Effector CD8-positive, alpha-beta T cell (primary cell): ENCODE measurements at places on chromosomes 12 and 14.

- DNase-seq: no peak
Measured at GRCh38 chr14:60222820-60223219, 26.2 kb upstream of the PPM1A start.

DNA sequence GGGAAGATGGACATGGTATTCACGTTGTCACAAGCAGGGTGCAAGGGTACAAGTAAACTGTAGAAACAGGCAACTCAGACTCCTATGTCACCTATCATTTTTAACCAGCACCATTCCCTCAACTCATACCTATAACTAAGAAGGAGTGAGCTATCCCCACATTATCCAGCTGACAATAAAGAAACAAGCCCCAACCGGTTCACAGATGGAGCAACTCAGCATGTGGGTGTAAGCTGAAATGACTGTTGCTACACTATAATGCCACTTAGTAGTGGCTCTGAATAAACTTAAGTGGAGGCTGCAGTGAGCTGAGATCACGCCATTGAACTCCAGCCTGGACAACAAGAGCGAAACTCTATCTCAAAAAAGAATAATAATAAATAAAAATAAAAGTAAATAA, 829.5 kb upstream of the MDGA2 start:
- no peak for DNase-seq

DNA sequence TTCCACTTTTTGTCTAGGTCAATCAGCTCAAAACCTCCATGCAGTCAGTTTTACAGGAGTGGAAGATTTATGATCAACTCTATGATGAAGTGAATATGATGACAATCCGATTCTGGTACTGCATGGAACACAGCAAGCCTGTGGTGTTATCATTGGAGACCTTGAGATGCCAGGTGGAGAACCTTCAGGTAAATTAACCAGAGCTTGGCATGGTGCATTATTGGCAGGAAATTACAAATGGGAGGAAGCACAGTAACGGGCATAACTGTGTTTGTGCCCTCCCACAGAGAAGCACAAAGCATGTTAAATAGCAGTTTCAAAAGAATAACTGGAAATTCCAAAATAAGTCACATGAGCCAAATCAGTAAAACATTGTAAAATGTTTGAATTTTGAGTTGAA, 135.6 kb downstream of the ESR2 start:
- no peak for DNase-seq

DNA sequence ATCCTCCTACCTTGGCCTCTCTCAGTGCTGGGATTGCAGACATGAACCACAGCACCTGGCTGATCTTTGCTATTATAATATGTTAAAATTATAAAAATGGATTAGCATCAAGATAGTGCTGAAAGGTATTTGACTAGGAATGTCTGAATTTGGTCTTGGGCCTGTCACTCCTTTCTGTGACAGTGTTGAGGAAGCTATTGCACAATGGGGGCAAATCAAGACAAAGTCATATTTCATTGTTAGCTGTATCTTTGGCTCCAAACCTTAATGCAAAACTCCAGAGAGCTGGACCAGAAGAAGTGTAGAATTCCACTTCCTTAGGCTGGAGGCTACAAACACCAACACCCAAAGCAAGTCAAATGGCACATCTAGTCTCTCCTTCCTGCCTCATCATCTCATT, 42.2 kb downstream of the ZCRB1 start:
- no peak for DNase-seq

GRCh38 chr12:116894913-116895312, 13.7 kb upstream of the HRK start:
- no peak for DNase-seq

GRCh38 chr14:105249182-105250007, 1.1 kb downstream of the BTBD6 start:
- no peak for DNase-seq

DNA sequence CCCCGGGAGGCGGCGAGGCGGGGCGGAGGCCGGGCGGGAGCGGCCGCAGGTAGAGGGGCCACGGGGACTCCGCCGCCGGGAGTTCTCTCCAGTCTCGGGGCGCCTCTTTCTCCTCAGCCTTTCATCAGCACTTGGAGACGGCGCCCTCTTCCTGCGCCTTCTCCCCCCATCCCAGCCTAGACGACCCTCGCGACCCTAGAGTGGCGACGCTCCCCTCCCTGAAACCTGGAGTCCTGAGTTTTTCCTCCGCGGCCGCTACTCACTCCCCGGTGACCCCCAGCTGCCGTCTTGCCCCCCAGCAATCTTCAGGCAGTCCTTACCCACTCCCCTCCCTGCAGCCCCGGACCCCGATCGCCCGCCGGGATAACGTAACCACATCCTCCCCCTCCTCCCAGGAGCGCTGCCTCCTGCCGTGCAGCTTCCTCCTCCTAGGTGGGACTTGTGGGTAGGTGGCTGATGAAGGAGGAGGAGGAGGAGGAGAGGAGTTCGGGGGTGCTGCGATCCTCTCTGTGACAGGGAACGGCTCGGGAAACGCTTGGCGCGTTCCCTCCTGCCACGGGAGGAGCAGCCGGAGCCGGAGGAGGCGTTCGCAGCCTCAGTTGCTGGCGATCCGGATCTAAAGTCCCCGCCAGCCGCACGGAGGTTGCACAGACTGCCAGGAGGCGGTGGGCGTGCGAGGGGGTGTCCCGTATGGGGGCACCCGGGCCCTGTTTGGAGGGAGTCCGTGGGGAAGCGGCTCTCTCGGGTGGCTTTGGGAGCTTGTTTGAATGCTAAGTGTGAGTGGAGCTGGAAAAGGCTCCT, 891 bp downstream of the PLEKHA5 start:
- DNase-seq: no peak

DNA sequence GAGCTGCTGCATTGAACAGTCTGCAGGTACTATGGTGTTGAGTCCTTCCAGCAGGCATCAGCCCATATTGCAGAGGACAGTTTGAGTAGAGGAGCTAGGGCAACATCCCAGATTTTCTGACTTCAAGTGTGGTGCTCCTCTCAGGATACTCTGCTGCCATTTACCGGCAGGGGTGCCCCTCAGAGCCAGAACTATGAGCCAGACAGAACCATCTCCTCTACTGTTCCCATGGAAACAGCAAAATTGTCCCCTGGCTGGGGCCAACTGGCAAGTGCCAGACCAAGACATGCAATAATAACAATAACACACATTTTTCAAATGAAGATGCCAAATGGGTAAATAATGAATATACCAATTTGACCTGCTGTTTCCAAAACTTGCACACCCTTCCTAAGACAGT, 102.9 kb downstream of the ADCK1 start:
- no peak for DNase-seq

GRCh38 chr14:66046035-66046434, 440.1 kb upstream of the CCDC196 start:
- DNase-seq: no peak

DNA sequence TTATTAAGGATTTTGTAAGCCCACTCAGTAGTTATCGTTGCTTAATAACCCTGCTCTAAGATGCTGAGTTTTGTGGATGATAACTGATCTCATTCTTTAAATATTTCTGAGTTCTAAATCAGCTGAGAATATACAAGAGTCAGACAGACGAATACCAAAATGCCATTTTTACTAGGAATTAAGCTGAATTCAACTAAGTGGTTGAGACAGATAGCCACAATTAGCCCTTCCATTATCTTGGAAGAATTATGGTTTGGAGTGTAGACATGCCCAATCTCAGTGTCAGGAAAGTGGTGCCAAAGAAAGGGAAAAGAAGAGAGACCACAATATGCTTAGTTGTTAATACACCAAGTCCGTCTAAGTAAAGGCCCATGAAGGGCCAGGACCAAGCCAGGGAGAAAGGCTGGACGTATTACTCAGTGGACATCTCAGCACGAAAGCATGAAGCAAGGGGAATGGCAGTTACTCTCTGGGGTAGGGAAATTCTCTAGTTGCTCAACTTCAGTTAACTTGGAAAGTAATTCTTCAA, 58.6 kb downstream of the KCNA5 start:
- DNase-seq: no peak

- DNase-seq: no peak
Measured at GRCh38 chr12:88897723-88898122, 317.5 kb upstream of the KITLG start.
